Activated T-helper 17 cell treated with anti-CD3 and anti-CD28 coated beads, Interleukin-2, amount 50 U/mL, for 72 hours (primary cell): ENCODE measurements at places on chromosomes 3 and 15. TPM values are rescaled to one million over a fixed set of nuclear protein-coding genes. Genes with fewer than 3 reads are reported as not detected.

- ATAC-seq, result no peak
Observed at GRCh38 chr3:58287354-58287753, 18.7 kb upstream of the RPP14 start.

DNA sequence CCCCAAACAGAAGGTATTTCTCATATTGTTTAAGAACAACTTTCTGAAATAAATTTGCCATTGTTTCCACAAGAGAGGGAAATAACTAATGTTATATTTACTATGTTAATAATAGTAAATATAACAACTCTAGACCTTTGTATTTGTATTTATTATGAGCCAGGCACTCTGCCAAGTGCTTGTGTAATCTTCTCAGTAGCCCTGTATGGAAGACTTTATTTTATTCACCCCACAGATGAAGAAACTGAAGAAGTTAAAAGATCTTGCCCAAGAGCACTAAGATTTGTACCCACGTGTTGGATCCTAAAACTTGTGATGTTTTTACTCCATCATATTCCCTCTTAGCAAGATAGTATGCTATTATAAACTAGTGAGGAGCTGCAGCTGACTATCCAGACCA, 12.0 kb upstream of the GNB4 start:
- ATAC-seq, result no peak

- ATAC-seq, result no peak
Observed at GRCh38 chr3:14497321-14497720, 42.8 kb downstream of the GRIP2 start.

- peak; percentile 8 for ATAC-seq
Observed at GRCh38 chr3:16508591-16508995, 4.9 kb downstream of the RFTN1 start.

DNA sequence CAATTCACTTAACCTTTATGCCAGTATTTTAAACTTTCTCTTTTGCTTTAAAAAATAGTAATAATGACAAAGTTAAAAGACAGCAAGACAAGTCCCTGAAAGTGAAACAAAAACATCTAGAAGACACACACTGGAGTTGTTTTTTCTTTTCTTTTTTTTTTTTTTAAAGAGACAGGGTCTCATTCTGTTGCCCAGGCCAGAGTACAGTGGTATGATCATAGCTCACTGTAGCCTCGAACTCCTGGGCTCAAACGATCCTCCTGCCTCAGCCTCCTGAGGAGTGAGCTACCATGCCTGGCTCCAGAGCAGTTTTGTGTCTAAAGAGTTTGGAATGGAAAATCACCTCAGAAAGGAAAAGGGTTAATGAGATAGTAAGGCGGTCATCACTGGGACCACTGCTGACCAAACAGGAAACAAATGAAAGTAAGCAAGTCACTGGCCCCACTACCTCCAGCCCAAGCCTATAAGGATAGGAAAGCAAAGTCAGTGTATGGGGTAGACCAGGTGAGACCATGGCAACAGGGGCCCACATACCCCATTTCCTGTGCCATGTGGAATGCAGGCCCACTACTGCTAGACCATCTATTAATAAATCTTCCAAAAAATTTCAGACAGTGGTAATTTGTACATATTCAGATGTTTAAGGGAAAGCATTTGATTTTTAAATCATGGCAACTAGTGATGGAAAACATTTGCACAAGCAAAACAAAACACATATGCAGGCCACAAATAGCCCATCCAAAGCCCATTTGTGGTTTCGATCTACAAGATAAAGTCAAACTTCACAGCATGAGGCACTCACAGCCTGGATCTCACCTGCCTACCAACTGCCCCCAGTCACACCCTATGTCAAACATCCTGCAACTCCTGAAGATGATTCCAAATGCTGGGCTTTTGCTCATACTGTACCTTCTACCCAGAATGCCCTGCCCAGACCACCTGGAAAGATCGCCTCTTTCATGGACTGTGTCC, 62.6 kb downstream of the OSBPL10 start:
- ATAC-seq, result no peak

- no peak for ATAC-seq
Observed at GRCh38 chr3:32495609-32496008, 7.0 kb downstream of the CMTM6 start.

- ATAC-seq, result no peak
Observed at GRCh38 chr15:58437531-58438105, 5.8 kb downstream of the LIPC start.

DNA sequence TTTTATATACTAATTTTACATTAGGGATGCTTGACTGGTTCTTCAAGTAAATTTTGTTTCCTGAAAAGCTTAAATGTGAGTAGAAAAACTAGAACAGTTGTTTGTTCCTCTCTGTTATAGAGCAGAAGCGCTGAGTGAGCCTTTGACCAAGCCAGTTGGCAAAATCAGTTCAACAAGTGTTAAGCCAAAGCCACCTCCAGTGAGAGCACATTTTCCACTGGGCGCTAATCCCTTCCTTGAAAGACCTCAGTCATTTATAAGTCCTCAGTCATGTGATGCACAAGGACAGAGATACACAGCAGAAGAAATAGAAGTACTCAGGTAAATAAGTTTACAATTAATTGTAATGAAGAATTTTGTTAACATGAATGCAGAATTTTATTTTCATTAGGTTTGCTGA, 14.6 kb downstream of the CAPN7 start:
- ATAC-seq, result no peak

DNA sequence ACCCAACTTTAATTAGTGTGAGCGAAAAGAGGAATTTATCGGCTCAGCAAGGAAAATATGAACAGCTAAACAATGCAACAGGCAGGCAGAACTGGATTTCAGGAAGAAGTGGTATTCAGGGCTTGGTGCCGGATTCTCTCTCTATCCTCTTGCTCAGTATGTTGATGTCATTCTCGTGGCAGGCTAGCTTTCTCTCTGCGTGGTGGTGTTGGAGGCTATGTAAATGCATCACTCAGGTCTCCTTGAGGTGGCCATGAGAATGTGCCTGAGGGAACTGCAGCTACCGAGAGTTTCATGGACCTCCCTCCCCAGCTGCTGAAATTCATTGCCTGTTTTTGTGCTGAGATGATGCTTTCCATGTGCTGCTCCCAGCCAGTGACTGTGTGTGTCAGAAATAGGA, 18.3 kb upstream of the SYN2 start:
- ATAC-seq, result no peak

DNA sequence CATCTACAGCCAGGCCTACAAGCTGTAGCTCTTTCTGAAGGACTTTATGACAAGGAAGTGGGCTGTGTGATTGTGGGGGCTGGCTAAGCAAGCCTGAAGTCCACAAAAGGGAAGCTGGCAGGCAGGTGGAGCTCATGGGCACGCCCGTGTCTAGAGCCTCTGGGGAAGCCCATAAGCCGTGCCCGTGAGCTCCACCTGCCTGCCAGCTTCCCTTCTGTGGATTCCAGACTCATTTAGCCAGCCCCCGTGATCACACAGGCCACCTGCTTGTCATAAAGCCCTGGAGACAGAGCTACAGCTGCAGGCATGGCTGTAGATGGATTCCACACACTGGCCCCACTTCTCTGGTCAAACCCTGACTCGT, 15.2 kb downstream of the EFCC1 start:
- peak; percentile 60 for ATAC-seq

DNA sequence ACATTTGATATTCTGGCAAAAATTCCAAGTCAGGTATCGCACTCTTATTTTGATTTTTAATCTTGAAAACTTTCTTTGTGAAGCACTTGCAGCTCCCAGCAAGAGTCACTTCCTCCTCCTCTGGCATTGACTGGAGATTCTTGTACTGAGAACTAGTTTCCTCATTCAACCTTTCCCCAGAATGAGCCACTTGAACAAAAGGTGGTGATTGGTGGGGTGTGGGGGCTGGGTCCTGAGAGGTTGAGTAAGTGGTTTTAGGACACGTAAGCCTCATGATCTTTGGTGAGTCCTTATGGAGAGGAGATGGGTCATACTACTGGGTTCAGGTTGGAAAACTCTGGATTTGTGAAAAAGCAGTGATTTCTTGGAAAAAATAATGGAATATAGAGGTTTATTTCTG, 32.3 kb upstream of the ONECUT1 start:
- ATAC-seq, result no peak

- no peak for ATAC-seq
Observed at GRCh38 chr3:15983232-15983631, 185.5 kb upstream of the ANKRD28 start.

DNA sequence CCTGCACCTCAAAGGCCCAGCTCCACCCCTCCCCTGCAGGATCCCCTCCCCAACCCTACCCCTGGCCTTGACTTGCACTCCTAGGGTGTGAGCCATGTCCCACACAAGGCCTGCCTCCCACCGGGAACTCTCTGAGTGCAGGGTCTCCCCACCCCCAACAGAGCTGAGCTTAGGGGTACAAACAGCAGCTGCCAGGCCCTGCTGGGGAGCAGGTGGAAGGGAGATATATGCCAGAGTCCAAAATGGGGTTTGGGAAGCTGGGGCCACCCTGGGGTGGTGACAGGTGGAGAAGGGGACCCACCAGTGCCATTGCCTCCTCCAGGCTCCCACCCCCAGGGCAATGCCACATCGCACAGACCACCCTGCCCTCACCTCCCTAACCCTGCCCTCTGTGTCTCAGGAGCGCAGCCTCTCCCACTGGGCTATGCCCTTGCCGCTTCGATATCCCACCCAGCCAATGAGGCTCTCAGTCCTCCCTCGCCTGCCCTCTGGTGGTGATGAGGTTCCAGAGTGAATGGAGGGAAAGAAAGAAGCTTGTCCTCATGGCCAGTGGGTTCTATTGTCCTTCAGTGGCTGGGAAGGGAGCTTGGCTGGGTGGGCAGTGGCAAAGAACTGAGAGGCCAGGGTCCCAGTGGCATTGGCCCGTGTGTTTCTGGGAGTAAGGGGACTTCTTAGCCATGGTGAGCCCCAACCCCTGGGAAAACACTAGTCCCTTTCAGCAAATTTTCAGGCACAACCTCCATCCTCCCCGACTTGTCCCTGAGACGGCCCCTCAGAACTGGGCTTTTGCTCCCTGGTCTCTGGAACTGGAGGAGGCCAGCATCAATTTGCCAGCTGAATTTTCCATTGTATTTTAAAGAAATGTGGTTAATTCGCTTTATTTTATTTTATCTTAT, 46.8 kb downstream of the CYP11A1 start:
- ATAC-seq, result no peak

DNA sequence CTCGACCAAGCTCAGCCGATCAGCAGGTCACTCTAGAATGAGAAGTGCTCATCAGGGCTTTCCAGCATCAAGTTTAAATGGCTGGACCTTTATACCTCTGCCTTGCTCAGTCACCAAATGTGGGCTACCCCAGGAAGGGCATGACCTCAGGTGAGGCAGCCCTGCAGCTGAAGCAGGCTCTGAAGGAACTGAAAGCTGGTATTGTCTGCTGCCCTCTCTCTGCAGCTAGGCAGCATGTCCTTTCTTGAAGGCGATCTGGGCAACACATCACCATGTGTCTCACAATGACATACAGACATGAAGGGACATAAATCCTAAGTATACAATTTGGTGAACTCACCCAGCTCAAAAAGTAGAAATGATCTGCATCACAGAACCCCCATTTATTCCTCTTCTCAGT, 38.7 kb upstream of the ARID3B start:
- no peak for ATAC-seq

DNA sequence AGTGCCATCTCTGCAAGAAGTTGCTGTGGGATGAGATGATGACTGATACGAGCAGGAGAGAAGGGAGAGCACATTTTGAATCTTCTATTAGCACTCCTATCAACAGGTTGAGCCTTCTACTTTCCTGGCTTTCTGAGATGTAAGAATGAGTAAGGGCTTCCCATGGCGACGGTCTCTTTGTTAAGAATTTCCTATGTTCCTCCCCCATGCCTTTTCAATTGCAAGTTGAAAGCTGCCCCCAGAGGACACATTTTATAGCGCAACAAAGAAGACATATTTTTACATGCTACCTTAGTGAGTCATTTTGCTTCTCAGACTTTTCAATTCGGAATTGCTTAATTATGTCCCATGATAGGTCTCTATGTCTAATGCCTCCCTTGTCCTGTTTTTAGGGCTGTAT, 71.3 kb upstream of the LRTM1 start:
- no peak for ATAC-seq

- no peak for ATAC-seq
Observed at GRCh38 chr15:87711026-87711425, 545.5 kb downstream of the NTRK3 start.

- ATAC-seq, result no peak
Observed at GRCh38 chr15:49709646-49710214, 88.9 kb downstream of the DTWD1 start.

DNA sequence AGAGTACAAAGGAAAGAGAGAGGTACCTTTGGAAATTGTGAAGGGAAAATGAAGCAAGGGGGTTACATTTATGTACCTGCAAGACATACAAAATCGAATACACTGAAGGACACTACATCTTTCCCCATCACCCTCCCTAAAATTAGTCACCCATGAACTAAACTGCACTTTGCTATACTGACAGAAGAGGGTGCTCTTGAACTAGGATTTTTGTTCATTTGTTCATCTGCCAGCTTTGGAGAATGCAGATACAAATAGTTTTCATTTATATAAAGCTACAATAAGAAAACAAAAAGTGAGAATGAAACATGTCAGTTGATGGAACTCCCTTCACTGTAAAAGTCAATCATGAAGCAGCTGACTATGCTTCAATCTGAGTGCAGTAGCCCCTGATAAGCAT, 55.7 kb downstream of the PCCB start:
- no peak for ATAC-seq

GRCh38 chr3:13707456-13707855, 158.5 kb downstream of the FBLN2 start:
- ATAC-seq, result no peak

GRCh38 chr3:129645286-129645685, 38.8 kb upstream of the PLXND1 start:
- no peak for ATAC-seq

- ATAC-seq, result no peak
Observed at GRCh38 chr15:97747342-97747741, 213.2 kb upstream of the ARRDC4 start.

DNA sequence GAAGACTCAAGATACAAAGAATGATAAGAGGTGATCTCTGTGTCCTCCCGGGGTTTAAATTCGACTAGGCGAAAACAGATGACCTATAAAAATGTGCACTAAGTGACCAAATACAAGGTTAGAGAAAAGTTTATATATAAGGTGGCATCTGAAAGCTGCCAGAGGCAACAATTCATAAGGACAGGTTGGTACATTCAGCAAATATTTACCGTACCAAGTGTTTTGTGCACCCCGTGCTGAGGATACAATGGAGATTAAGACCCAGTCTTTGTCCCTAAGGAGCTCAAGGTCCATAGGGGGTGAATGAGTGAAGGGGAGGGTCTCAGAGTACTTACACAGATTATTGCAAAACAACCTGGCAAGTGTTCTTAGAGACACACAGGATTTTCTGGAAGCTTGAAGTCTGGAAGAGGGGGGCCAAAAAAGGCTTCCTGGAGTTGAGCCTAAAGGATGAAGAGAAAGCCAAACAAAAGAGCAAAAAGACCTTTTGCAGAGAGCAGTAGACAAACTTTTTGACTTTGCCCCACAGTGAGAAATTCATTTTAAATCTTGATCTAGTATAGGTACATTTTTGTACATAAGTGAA, 71.4 kb upstream of the LRIG1 start:
- ATAC-seq, result no peak

- no peak for ATAC-seq
Observed at GRCh38 chr15:70017801-70018200, 79.9 kb downstream of the TLE3 start.

GRCh38 chr15:99154271-99154670, 49.4 kb downstream of the SYNM start:
- no peak for ATAC-seq

Gene MYZAP
- total RNA-seq, result not detected

Gene GNAT1
- total RNA-seq, result not detected

Gene SCAANT1
- not detected for total RNA-seq

Gene PATL2
- total RNA-seq, result 7.9 TPM

Gene GJD2
- not detected for total RNA-seq

Gene COPS2
- 86.2 TPM for total RNA-seq

Gene KNG1
- total RNA-seq, result not detected

Gene RAB6B
- total RNA-seq, result 0.19 TPM
